ENCODE measurements at places on chromosomes 3 and 15. TPM values are rescaled to one million over a fixed set of nuclear protein-coding genes. Genes with fewer than 3 reads are reported as not detected.

The MYL3 gene
- 0.54 TPM for total RNA-seq

The PCOLCE2 gene
- total RNA-seq: 3.4 TPM

The OXTR gene
- 2.0 TPM for total RNA-seq

The FMN1 gene
- 4.5 TPM for total RNA-seq

The PTPRG gene
- 25.7 TPM for total RNA-seq

The HCLS1 gene
- total RNA-seq: 0.92 TPM

The CILP gene
- total RNA-seq: not detected

The TMCO5A gene
- total RNA-seq: not detected

GRCh38 chr3:61463191-61463590 is 98.2 kb upstream of the PTPRG start:
- DNase-seq: no peak

- no peak for DNase-seq
Measured at GRCh38 chr15:27210176-27210575, 239.2 kb downstream of the GABRG3 start.

DNA sequence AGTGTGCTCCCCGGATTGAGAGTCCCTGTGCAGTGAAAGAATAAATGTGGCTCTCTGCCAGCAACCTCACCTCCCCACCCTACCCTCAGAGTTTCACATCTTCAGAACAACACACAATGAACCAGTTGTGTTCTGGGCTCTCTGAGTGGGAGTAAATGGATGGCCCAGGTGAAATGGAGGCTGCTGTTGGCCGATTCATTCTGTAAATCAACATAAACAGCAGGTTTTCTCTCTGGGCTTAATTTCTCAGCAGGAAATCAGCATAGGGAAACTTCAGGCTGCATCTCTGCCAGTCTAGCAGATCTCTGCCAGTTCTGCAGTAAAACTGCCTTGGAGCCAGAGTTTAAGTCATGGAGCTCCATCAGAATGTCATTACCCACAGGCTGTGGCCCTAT is 54.6 kb upstream of the FURIN start:
- DNase-seq: no peak

- DNase-seq: no peak
Measured at GRCh38 chr15:70242951-70243685, 145.4 kb upstream of the TLE3 start.

GRCh38 chr3:133880886-133881455 is 14.7 kb downstream of the RAB6B start:
- no peak for DNase-seq

DNA sequence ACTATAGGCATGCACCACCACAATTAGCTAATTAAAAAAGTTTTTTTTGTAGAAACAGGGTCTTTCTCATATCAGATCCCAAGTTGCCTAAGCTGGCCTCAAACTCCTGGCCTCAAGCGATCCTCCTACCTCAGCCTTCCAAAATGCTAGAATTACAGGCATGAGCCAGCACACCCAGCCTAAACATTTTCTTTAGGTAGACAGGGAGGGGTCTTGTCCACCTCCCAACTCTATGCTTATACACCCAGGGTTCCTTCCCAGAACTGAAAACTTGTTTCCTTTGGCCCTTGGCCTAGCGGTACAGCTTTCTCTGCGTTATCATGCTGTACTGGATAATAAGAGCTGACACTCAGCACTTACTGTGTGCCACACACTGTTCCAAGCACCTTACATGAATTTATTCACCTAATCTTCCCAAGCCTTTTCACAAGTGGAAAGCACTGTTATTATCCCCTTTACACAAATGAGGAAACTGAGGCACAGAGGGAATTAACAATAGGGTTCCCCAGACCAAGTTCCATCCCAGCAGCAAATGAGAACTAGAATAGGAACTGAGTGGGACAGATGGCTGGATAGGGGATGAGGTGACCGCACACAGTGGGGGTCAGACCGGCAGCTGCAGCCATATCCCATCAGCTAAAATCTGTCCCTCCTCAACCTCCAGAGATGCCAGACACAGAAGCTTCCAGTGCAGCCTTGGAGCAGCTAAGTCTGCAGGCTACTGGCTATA is 150.8 kb downstream of the MEGF11 start:
- no peak for DNase-seq

- DNase-seq: no peak
Measured at GRCh38 chr15:62407216-62407615, 242.1 kb upstream of the C2CD4B start.

DNA sequence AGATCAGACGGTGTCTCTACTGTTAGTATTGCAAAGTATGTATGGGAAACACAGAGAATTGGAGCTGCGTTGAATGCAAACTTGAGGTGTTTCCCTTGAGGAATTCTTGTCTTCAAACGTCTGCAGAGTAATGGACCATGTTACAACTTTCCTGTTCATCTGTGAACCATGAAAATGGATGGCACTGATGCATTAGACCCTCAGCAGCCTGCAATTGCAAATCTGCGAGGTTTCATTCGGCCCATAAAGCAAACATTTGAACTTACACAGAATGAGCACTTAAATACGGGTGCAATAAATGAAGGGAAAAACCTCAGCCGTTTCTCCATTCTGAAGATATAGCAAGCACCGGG is 49.7 kb downstream of the LRRN1 start:
- DNase-seq: no peak

GRCh38 chr15:45401665-45402161 is 23.4 kb upstream of the GATM start:
- DNase-seq: no peak
